ENCODE measurements at places on chromosomes 12 and 14.

DNA sequence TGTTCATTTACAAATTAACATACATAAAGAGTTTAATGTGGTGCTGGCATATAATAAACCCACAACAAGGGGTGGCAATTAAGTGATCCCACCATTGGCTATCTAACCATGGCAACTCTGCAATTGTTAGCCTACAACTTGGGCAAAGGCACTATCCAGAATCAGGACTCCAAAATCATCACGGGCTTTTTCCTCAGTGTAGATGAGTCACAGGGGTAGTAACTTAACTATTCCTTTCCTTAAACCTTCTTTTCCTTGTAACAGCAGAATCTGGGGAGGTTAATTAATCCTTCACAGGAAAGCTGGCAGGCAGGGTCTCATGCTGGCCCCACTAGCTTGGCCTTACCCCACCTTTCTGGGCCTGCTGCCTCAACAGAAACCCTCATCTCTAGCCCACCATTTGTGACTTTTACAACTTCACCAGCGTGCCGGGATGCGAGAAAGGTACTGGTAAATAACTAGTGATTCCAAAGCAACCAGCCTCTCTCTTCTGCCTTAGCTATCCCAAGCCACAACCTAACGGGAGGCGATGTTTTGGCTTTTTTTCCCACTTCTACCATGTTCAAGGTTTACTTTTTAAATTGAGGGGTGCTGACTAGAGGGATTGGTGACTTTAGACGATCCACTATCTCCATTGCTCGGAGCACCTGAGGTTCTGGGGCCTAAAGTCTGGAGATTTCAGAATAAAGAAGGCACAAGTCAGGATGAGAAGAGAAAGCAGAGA, 744 bp downstream of the ATP5MC2 start:
- no peak for DNase-seq

- no peak for DNase-seq
These were observed 18.7 kb downstream of the RASAL1 start for GRCh38 chr12:113116875-113117274.

DNA sequence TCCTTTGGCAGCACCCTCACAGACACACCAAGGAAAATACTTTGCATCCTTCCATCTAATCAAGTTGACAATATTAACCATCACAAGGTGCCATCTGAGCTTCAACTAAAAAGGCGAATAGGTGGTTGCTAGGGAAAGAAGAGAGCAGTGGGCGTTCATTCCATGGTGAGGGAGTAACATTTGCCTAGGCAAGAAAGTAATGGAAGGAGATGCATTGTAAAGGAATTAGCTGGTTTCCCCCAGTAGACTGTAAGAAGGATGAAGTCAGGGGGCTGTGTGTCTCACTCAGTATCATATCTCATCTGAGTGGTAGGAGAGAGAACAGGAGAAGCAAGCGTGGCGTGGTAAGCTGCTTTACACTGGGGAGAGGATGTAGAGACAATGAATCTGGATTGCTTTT, 34.7 kb downstream of the AKAP6 start:
- no peak for DNase-seq

DNA sequence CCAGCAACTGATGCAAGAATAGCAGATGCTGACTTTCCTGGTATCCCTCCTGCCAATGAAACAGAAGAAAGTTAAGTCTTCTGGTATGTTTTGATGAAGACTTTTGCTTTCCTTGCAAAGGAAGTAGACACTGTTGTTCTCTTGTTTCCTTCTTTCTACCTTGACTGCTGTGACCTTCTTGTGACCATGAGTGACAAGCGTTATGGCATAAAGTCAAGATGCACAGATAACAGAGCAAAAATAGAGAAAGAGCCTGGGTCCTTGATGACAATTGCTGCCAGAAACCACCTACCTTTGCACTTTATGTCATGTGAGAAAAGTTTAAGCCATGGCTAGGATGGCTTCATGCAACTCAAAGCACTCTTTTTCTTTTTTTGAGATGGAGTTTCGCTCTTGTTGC, 49.2 kb upstream of the LTA4H start:
- no peak for DNase-seq

- DNase-seq: no peak
These were observed 114.0 kb downstream of the PRMT8 start for GRCh38 chr12:3604748-3605586.

DNA sequence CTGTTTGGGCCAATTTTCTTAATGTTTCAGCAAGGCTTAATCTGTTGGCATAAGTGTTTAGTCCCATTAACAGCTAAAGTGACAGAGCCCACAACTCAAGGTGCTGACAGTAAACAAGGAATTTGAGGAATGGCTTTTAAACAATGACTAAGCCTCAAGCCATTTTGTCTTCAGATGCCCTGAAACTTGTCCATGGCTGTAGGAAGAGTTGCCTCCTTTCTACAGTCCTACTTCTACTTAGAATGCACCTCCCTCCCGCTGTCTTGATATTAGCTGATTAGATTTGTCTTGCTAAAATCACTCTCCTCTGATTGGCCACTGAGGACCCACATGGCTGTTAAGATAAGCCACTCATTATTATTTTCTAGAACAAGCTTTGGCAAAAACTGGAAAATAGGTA, 188.4 kb upstream of the OTX2 start:
- DNase-seq: no peak

GRCh38 chr12:103657331-103657730, 70.3 kb downstream of the STAB2 start:
- no peak for DNase-seq

- no peak for DNase-seq
These were observed 2.5 kb upstream of the TEP1 start for GRCh38 chr14:20415782-20416206.

DNA sequence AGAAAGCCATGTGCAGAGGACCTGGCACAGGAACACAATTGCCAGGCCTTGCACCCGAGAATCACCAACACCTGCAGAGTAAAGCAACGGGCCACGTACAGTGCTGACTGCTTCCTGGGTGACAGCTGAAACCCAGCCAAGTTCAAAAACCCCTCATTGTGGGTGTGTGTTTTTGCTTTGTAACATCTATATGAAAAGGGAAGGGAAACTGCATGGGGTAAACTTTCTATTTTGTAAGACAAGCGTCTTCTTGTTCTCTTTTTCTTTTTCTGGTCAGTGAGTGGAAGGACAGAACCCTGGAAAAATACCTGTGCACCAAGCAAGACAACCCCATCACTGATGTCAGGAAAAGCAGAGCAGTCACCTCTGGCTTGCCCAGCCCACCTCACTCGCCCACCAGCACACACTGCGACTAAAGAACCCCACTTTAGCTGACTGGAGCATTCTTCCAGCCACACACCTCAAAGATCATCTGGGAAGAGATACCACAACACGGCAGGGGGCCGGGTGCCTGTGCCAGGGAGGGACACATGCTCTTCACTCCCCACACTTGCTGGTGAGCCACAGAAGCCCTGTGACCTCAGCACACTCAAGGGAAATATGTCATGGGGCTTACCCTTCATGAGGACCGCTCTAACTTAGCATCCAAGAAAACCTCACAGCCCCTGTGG, 172.3 kb downstream of the NDUFA12 start:
- no peak for DNase-seq

GRCh38 chr14:102262929-102263462, 42.0 kb downstream of the MOK start:
- DNase-seq: no peak

DNA sequence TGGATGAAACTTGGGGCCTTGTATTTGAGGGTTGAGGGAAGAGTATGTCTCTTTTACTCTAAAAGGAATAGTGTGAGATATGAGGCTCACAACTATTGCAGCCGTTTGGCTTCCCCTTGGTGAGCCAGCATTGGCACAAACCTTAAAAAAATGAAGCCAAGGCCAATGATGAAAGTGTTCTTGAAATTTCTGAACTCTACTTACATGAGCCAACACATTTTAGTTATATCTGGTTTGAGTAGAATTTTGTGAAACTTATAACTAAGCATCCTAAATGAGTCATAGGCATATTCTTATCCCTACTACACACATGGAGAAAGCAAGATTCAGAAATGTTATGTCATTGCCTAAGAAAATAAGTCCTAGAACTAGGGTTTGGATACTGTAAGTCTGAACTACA, 55.3 kb upstream of the ACSS3 start:
- no peak for DNase-seq

DNA sequence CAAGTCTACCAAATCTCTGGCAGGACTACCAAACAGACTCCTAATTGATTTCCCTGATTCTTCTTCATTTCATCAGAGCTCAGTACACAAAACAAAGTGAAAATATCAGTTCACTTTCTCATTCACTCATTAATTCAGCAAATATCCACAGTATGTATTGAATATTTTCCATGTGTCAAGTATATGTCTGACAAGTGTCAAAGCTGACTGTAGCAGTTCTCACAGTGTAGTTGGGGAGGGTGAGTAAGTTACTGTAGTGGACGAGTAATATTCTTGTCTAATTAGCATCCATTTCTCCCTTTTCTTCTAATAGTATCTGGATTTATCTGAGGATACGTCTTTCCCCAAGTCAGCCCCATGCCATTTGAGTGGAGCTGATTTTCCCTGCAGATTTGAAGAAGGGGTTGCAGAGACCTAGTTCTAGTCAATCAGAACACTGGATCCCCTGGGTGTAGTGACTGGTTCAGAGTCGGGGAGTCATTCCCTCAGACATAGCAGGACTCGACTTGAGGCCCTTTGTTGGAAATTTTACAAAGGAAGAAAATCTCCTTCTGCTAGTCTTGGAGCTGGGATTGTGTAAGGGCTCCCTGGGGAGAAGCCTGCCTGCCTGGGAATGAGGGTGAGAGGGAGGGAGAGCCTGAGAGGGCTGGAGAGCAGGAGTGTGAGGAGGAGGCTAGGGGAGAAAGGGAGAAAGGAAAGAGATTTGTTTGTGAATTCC, 51.4 kb downstream of the GRIP1 start:
- DNase-seq: no peak

GRCh38 chr12:102833687-102834441, 83.2 kb downstream of the PAH start:
- no peak for DNase-seq

- DNase-seq: no peak
These were observed 158.0 kb downstream of the PIK3C2G start for GRCh38 chr12:18419311-18419710.

DNA sequence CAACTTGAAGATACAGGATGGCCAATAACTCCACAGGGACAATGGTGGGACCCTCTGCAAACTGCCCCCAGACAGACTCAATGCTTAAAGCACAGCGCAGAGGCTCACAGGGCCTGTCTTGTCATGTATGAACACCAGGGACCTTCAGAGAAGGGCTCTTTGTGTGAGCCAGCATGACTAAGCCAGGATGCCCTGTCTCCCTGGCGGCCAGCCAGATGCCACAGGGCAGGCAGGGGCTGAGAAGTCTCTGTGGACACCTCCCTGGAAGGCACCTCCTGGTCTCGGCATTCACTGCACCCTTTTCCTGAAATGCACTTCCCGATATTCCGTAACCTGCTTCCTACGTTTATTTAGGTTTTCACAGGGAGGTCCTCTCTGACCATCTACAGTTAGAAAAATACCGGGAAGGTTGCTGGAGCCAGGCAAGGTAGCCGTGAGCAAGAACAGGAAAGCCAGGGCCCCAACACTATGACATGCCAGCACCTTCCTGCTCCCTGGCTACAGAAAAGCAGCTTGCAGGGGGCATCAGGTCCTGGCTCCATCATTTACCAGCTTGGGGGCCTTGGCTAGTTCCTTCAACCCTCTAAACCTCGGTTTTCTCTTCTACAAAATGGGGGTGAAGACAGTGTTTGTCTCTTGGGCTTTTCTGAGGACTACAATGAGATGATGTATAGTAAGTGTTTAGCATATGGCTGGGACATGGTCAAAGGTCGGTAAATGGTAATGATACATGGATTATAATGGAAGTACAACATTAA, 65.0 kb downstream of the PITPNM2 start:
- no peak for DNase-seq

- no peak for DNase-seq
These were observed 31.8 kb downstream of the PKP2 start for GRCh38 chr12:32864731-32865130.

GRCh38 chr14:50044042-50044651, 72.2 kb downstream of the VCPKMT start:
- no peak for DNase-seq

DNA sequence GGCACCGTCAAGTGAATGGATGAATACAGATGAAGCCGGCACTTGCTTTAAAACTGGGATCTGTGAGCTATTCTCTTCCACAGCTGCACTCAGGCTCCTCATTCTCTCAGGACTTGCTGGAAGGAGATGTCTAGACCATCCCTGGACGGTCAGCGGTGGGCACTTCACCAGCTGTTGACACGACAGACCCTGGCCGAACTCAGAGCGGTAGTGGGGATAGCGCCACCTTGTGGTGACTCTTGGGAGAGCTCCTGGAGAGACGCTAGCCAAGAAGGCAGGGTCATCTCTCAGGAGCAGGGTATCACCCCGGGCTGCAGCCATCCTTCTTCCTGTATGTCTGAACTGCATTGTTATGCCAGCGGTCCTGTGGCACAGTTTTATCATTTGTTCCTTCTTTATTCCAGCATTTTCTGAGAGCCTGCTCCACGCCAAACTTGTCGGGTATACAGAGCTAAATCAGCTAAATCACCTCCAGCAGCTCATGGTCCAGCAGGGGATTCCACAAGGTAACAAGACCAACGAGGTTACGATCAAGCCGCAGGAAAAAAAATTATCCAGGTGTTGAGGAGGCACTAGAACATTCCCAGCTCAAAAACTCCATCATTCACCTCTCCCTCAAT, 10.0 kb downstream of the WNT1 start:
- DNase-seq: no peak

- no peak for DNase-seq
These were observed 16.1 kb upstream of the GRIP1 start for GRCh38 chr12:66694666-66695613.

- DNase-seq: no peak
These were observed 26.8 kb upstream of the TOMM20L start for GRCh38 chr14:58368956-58369355.

GRCh38 chr14:96385385-96385784, 6.5 kb upstream of the AK7 start:
- no peak for DNase-seq

DNA sequence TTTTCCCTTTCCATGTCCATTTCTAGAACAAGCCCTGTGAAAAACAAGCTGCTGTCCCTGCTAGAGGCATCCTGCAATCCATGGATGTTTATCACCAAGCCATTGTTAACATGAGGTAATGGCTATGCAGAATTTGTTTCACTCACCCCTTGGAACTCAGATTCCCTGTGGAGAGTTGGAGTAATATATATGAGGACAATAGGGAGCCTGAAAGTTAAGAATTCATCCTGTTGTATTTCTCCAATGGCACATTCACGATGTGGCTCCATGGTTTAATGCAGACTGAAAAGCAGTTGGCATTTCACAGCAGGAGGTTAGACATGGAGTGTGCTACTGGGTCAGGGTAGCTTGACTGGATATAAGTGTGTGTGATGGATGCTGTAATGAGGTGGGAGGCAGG, 32.4 kb downstream of the GPR65 start:
- DNase-seq: no peak

DNA sequence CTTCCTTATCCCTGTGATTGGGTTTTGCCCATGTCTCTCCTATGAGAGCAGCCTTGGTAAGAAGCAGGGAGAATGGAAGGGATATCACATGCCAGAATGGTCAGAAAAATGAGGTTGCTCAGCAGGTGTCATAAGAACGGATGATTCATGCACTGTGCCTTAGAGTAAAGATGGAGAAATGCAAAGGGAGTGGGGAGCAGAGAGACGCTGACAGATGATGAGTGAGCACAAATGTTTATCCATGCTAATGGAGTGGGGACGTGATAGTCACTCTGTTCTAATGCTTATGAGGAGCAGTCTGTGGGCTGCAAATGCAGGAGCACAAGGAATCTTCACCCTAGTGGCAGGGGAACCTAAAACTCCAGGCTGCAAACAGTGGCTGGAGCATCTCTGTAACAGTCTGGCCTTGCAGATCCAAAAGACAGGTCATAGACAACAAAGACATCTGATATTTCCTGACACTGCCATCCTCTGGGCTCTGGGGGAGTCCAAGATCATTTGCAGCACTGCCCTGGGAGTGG, 243.2 kb downstream of the CACNA1C start:
- DNase-seq: no peak
